NCI-H460 (cell line): ENCODE measurements at places on chromosomes 3 and 15. TPM values are rescaled to one million over a fixed set of nuclear protein-coding genes. Genes with fewer than 3 reads are reported as not detected.

ANKRD63 gene
- not detected in 2 replicates for total RNA-seq

CTXND1 gene
- not detected in 2 replicates for total RNA-seq

- no peak for DNase-seq
These were observed 13.9 kb downstream of the AADAC start for GRCh38 chr3:151827816-151828215.

GRCh38 chr15:99435877-99436541 is 129.8 kb upstream of the MEF2A start:
- no peak for DNase-seq

DNA sequence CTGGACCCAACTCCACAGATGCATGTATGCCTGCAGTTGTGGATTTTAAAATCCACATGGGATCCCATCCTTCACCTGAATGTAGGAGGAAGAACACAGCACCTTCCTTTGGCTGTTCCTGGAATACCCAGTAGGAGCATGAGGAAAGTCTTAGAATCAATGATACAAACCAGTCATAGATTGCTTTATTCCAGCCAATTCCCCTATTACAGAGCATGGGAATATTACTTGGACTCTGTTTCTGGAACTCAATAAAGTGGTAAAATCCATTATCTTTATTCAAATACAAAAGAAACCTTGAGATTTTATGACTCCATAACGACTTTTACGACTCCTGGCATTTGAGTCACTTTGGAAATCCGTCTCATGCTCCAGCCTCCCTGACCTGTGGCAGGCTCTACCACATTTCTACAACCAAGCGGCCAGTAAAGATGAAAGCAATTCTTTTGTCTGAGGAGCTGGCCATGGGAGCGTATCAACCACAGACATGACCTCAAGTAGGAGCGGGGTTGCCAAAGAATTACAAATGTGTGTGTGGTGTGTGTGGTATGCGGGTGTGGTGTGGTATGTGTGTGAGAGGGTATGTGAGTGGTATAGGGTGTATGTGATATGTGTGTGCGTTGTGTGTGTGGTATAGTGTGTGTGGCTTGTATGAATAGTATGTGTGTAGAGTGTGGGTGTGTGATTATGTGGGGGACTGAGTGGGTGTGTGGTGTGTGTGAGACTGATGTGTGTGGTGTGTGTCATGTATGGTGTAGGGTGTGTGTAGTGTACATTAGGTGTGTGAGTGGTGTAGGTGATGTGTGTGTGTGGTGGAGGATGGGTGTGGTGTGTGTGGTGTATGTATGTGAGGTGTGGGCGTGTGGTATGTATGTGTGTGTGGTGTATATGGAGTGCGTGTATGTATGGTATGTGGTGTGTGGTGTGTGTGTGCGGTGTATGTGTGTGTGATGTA is 40.0 kb downstream of the ARRDC4 start:
- no peak for DNase-seq

DNA sequence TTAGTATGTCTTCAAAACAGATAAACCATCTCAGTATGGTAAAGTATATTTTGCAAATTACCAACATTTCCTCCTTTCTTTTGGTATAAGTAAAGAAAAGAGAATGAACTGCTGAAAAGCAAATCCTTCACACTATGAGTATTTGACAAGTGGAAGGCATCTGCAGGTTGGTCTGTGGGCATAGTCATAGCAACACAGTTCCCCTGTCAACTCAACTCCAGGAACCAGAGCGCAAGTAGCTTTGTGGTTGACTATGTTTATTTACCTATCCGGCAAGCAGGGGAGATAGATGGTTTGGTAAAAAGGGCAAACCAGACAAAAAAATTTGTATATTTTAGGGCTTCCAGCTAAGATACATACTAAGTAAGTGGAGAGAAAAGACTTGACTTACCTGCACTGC is 88.3 kb upstream of the PPIB start:
- no peak for DNase-seq

DNA sequence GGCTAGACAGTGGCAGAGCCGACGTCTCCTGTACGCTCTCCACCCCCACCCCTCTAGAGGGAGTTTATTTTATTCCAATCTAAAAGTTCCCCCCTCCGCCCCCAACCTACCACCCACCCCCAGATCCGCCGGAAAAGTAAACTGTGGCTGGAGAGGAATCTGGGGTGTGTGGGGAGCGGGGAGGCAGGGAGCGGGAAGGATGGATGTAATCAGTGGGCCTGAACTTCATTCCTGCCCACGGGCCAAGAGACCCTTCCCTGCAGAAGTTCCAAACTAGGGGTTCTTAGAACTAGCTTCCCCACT is 537 bp upstream of the CSRNP1 start:
- no peak for DNase-seq

DNA sequence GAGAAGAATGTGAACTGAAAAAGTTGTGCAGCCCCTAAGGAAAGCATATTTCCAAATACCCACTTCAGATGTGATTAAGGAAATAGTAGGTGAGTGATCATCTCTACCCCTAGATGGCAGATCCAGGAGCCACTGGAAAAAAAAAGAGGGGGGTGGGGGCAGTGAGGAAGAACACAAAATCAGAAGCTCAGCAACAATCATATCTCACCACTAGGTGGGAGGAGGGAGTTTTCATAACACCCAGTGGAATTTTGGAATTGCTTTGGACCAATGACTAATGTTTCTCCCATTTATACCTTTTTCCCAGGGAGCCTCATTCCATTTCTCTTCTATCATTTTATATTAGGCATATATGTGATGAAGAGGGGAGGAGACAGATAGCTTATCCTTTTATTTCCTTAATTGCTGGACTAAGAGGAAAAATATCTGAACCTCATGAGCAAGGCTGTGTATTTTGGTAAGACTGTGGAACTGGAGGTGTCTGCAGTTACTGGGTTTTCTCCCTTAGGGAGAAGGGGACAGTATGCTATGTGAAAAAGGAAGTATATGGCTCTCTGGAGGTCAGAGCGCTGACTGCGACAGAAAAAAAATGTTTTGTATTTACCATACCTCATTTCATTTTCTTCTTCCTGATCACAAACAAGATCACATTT is 363.4 kb downstream of the GAP43 start:
- DNase-seq: no peak

GRCh38 chr15:62066663-62067447 is at the start of gene C2CD4A:
C2CD4A (plus strand) TSS chr15:62066977; CDS start chr15:62067614, 637 bp downstream.
- no peak for DNase-seq

DNA sequence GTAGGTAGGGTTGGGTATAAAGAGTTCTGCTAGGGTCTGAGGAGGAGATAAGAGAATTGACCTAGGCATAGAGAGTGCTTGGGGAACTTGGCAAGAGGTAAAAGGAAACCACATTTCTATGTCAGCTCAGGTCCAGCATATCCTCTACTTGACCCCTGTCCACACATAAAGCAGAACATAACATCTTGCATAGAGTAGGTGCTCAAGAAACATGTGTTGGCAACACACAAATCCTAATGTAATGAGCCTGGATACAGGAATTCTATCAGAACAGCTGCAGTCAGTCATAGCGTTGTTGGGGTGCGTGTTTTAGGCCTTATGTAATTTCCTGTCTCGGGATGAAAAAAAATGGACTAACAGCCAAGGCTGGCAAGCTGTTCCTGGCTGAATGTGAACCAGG is 35.0 kb upstream of the PLCL2 start:
- no peak for DNase-seq

DNA sequence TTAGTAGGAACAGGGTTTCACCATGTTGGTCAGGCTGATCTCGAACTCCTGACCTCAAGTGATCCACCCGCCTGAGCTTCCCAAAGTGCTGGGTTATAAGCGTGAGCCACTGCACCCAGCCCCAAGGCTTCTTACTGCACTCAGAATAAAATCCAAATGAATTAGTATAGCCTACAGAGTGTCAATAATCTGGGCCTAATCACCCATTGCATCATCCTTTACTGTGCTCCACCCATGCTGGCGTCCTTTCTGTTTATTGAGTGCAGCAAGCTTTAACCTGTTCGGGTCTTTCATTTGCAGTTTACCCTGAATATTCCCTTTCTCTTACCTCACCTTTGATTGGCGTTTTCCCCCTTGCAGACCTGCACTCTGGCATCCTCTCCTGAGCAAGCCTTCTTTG is 77.7 kb downstream of the CEP63 start:
- DNase-seq: no peak

DNA sequence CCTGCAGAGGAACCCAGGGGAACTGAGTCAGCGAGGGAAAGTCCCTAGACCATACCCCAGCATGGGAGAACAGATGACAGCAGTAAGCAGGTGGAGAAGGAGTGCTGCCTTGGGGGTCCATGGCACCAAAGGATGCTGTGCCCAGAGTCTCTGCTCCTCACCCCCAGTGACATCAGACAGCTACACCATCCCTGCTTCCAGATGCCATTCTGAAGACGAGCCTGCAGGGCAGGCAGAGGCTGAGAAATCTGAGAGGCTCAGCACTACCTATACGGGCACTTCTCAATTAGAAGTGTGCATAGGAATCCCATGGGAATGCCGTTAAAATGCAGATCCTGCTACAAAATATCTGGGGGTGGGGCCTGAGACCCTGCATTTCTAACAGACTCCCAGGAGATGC is 211.3 kb upstream of the NSMCE3 start:
- no peak for DNase-seq

DNA sequence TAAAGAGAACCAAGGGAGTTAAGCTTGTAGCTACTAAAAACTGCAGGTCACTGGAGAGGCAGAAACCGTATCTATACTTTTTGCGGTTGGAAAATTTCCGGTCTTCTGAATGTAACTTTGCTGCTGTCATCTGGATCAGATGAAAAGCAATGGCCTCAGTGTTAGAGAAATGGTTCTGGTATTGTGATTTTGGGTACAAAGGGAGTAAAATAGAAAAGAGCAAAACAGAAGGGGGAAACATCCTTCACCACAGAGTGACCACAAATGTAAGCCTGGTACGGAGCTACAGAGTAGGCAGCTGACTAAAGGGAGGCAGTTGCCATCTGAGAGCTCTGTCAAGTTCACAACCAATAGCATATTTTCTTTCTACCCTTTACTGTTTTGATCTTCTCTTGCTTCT is 5.6 kb downstream of the CD96 start:
- DNase-seq: no peak

CACNA1D gene
- total RNA-seq: not detected in 2 replicates

GRCh38 chr3:126151562-126152302 is 28.7 kb downstream of the ALDH1L1 start:
- no peak for DNase-seq

DNA sequence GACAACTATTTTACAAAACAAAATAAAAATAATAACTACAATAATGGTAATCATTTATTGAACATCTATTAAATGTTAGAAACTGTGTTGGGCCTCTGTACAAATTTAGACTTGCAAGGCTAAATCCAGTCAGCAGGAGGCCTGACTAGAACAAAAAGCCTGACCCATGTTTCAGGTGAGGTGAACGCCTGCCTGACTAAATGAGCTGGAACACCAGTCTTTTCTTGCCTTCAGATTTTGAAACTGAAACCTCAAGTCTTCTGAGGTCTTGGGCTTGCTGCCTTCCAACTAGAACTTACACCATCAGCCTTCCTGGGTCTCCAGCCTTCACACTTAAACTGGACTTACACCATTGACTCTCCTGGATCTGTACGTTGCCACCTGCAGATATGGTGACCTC is 706.9 kb downstream of the TBL1XR1 start:
- DNase-seq: no peak

- no peak for DNase-seq
These were observed 504.7 kb upstream of the NR2F2 start for GRCh38 chr15:95825671-95826411.

GRCh38 chr3:194082743-194083636 is 53.0 kb upstream of the HES1 start:
- no peak for DNase-seq

- no peak for DNase-seq
These were observed 12.9 kb downstream of the SEC11A start for GRCh38 chr15:84702961-84703482.
